ENCODE measurements at places on chromosomes 11 and 22. TPM values are rescaled to one million over a fixed set of nuclear protein-coding genes. Genes with fewer than 3 reads are reported as not detected.

DNA sequence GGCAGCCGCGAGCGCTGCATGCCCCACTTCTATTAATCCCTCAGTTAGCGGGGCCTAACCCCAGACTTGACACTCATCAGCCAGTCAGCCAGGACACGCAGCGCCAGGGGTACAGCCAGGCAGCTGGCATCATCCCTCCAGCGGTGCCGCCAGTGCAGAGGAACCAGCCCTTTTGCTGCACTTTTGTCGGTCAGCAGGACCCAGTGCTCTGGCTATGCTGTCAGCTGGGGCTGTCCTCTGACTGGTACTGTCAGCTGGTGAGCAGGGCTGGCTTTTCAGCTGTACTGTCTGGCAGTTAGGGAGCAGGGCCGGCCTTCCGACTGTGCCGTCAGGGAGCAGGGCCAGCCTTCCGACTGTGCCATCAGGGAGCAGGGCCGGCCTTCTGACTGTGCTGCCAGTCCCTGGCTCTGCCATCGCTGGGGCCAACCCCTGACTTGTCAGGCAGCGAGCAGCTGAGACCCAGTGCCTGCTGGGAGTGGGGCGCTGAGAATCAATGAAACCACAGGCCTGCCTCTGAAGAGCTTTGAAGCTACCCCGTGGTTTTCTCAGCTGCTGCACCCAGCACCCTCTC is 115.4 kb downstream of the KIAA1671 start:
- DNase-seq, result no peak

The VWCE gene
- 17.7 TPM for total RNA-seq

- DNase-seq, result no peak
These were observed 110.8 kb upstream of the NNMT start for GRCh38 chr11:114185436-114185835.

The DNAJB7 gene
- total RNA-seq, result not detected

- DNase-seq, result no peak
These were observed 28.0 kb downstream of the MYBPC3 start for GRCh38 chr11:47324520-47324919.

GRCh38 chr11:73872749-73873357 is 3.8 kb downstream of the COA4 start:
- no peak for DNase-seq

The GPHA2 gene
- total RNA-seq, result not detected

DNA sequence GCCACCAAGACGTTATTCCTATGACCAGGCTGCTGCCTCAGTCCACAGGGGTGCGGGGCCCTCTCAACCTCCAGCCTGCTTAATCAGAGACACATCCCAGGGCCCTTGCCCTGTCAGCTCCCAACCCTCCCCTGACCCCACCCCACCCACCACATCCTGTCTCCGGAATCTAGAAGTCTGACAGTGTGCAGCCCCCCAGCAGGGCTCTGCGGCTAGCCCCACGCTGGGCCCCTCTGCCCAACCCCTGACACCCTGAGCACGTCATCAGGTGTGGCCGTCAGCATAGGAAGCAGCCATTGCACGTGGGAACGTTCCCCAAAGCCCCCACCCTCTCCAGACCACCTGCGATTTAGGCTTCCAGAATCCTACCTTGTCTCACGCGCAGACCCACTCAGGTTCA is 34.3 kb upstream of the IGSF9B start:
- no peak for DNase-seq

The RTN4RL2 gene
- 0.50 TPM for total RNA-seq

DNA sequence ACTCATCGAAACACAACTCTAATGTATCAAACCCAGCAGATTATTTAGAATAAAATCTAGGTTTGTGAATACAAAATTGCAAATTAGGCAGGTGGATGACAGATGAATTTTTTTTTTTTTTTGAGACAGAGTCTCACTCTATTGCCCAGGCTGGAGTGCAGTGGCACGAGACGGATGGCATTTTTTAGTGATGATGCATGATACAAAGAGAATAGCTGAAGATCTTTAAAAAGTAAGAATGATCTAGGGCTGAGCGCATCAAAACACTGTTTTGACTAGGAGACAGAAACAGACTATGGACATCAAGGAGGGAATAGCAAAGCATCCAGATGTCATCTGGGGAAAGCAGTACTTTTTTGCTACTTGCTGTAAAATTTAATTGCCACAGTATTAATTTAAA is 63.8 kb downstream of the IMMP1L start:
- no peak for DNase-seq

- no peak for DNase-seq
These were observed 89.6 kb downstream of the RASSF10 start for GRCh38 chr11:13098616-13099289.

The ADM2 gene
- 23.0 TPM for total RNA-seq

DNA sequence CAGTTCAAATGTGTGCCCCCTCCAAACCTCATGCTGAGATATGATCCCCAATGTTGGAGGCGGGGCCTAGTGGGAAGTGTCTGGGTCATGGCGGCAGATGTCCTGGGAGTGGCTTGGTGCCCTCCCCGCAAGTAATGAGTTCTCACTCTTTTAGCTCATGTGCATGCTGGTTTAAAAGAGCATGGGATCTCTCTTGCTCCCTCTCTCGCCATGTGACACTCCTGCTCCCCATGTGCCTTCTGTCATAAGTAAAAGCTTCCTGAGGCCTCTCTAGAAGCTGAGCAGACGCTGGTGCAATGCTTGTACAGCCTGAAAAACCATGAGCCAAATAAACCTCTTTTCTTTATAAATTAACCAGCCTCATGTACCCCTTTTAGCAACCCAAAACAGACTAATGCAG is 98.8 kb downstream of the SGSM3 start:
- DNase-seq, result no peak

The PRR33 gene
- not detected for total RNA-seq

- DNase-seq, result peak; percentile 49
These were observed 39.3 kb downstream of the RIBC2 start for GRCh38 chr22:45452565-45453379.

- peak; percentile 20 for DNase-seq
These were observed 1.9 kb downstream of the PIWIL3 start for GRCh38 chr22:24772493-24773220.

GRCh38 chr22:33717694-33718396 is 202.4 kb downstream of the LARGE1 start:
- DNase-seq, result no peak

DNA sequence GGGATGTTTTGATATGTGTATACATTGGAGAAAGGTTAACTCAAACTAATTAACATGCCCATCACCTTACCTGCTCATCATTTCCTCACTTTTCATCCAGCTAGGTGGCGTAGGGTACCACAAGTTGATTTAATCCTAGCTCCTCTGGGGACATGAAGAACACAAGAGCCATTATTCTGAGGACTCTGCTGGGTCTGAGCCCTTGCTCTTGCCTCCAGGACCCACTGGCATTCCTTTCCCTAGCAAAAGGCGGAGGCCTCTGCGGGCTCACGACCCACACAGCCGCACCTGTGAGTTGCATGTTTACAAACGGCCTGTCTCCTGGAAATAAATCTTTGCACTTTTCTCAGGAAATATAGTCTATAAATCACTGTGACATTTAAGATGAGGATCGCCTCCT is 871.9 kb downstream of the TBC1D22A start:
- DNase-seq, result no peak

The PIH1D2 gene
- total RNA-seq, result 1.0 TPM

DNA sequence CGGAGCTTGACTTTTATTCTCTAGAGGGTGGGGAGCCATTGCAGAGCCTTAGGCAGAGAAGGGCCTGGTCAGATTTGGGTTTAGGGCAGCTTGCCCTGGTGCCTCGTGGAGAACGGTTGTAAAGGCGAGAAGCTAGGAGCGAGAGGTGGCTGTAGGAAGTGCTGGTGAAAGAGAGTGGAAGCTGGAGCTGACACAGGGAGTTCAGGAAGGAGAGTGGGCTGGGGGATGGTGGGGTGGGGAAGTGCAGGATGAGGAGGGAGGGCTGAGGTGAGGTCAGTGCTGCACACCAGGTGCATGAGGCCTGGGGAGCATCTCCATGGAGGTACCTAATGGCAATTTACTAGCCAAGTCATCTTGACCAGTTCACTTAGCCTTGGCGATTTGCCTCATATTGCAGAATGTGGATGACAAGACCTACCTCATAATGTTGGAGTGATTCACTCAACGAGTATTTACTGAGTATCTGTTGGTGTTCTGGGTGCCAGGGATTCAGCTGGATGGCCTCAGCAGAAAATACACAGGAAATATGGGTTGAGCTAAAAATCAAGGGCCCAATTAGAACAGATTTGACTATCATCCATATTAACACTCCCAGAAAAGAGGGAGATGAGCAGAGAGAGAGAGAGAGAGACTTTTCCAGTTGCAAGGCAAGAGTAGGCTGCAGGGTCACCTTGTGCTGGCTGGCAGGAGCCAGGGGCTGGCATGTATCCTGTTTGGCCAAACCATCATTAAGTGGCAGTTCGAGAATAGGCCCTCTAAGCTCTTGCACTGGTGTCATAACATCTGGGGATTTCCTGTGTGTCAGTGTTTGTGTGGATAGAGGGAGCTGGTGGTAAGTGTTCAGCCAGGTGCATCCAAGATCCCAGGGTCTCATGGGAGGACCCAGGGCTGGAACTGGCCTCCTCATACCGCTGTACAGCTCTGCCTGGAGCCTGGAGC is 44.4 kb upstream of the CLDN5 start:
- peak; percentile 80 for DNase-seq

- no peak for DNase-seq
These were observed 111.4 kb upstream of the GRAMD1B start for GRCh38 chr11:123318623-123319022.

GRCh38 chr11:118295815-118296454 is 8.6 kb upstream of the CD3E start:
- DNase-seq, result peak; percentile 18

- no peak for DNase-seq
These were observed 2.2 kb upstream of the KCNQ1OT1 start for GRCh38 chr11:2701898-2702434.

GRCh38 chr11:128624269-128625175 is 37.2 kb upstream of the ETS1 start:
- no peak for DNase-seq

- DNase-seq, result no peak
These were observed 131.5 kb downstream of the SPATA19 start for GRCh38 chr11:133713844-133714243.

The FGF19 gene
- total RNA-seq, result not detected

The SCGB2A2 gene
- not detected for total RNA-seq
